Left ventricle myocardium superior (tissue), 1 donor: ENCODE measurements at places on chromosomes 6 and 20. TPM values are rescaled to one million over a fixed set of nuclear protein-coding genes. Genes with fewer than 3 reads are reported as not detected.

The WFDC12 gene
- total RNA-seq, result not detected

The MYLK2 gene
- 0.10 TPM for total RNA-seq

The MAFB gene
- total RNA-seq, result 12.9 TPM

The CEP250 gene
- total RNA-seq, result 17.7 TPM

The COL19A1 gene
- 1.4 TPM for total RNA-seq

The OARD1 gene
- 22.2 TPM for total RNA-seq

The PRSS35 gene
- total RNA-seq, result 0.12 TPM

The TNFRSF21 gene
- total RNA-seq, result 9.3 TPM

The CENPQ gene
- total RNA-seq, result 3.2 TPM

The TRIM31 gene
- not detected for total RNA-seq

The DDO gene
- 31.5 TPM for total RNA-seq

The TRIM38 gene
- 2.7 TPM for total RNA-seq

The RSPH3 gene
- total RNA-seq, result 12.1 TPM

The CDH26 gene
- 1.6 TPM for total RNA-seq

The CGA gene
- 0.59 TPM for total RNA-seq

The PDSS2 gene
- 16.2 TPM for total RNA-seq

The CRISP2 gene
- not detected for total RNA-seq
